Midbrain (tissue), 1 donor: ENCODE measurements at places on chromosomes 1 and 21.

DNA sequence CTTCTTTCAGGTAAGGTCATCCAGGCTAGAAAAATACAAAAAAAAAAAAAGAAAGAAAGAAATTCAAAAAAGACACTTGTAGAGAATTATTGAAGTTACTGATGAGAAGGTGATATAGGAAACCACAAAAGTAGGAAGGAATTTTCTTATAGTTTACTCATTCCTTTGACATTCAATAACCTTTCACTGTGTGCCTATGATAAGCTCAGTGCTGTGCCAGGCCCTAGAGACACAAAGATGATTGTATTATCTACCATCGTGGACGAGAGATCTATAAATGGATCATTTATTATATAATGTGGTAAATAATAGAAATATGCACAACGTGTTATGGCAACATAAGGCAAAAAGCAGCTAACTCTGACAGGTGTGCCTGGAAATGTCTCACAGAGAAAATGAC lies 109.6 kb upstream of the NGF start:
- no peak for DNase-seq

DNA sequence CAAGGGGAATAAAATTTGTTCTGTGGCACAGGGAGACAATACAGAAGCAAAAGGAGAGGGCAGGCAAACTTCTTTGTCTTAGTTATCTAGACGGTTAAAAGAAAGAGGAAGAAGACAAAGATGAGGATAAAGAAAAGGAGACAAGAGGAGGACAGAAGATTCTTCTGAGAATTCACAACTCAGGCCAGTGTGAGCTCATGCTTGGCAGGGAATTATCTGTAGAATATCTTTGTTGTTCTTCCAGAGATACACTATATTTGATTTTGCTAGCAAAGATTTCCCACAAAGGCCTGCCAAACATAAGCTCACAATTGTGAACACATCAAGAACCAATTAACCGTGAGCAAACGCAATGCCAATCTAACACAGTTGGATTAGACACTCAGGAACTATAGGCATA lies 21.4 kb downstream of the SLC16A1 start:
- DNase-seq: no peak

DNA sequence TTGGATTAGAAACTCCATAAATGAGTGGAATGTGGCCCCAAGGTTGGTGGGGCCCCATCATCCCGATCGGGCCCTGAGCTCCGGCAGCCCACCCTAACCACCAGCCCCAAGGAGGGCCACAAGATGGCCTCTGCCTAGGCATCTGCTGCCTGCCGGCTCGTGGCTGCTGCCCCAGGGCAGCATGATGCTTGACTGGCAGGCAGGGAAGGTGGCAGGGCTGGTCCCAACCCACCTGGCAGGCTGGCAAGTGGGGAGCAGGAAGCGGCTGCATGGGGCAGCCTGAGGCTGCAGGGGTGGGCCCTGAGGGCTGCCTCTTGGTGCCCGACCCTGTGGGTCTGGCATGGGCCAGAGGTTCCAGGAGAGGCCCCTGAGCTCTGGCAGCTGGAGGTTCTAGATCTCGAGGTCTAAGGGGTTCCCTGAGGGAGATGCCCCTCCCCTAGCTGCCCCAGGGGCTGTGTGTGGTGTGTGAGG lies 760 bp upstream of the GJC2 start:
- DNase-seq: no peak

- no peak for DNase-seq
Measured at GRCh38 chr1:30824736-30825429, 67.3 kb upstream of the LAPTM5 start.

DNA sequence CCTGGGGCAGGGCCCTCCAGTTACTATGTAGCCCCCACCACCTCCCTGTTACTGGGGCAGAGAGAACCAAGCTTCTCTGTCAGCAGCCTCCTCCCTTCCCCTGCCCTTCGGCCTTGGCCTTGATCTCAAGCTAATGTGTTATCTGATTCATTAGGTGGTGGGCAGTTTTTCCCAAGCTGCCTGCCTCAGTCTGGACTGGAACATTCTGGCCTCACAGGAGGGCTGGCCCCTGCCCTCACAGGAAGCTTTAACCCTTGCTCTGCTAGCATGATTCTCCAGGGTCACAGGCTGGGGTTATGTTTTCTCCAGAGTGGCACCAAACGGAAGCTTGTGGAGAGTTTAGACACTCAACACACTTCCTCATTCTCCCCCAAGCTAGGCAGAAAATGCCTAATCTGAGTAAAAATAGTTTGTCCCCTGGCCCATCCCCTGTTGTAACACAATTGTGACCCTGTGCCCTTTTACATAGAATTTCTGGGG lies 37.2 kb upstream of the SLC6A9 start:
- DNase-seq: no peak

GRCh38 chr1:168963601-168964000 lies 142.9 kb upstream of the ATP1B1 start:
- no peak for DNase-seq

GRCh38 chr1:107952989-107953388 lies 12.0 kb downstream of the VAV3 start:
- no peak for DNase-seq

GRCh38 chr1:25615563-25616094 lies 962 bp upstream of the MAN1C1 start:
- DNase-seq: no peak

GRCh38 chr1:198913667-198914066 lies 274.8 kb downstream of the PTPRC start:
- no peak for DNase-seq

GRCh38 chr1:162416215-162416614 lies 4.3 kb upstream of the SH2D1B start:
- DNase-seq: no peak
